ENCODE measurements at places on chromosomes 3 and 15.
A peak's percentile ranks its signal among the peaks of the same experiment; 100 is the strongest.

DNA sequence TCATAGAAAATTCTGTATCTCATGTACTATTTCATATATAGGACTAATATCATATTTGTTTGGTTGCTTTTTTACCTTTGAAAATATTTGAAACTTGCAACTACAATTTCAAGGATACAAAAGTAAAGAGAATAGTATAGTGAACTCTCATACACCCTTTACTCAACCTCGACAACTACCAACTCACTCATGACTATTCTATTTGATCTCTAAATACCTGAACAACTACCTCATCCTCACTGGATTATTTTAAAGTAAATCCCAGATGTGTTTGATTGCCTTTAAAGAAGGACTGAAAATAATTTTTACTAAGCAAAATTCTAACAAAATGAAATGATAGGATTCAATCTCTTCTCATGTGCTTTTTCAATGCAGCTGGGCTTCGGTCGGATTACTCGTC lies 12.1 kb downstream of the TMPRSS7 start:
- no peak for DNase-seq

GRCh38 chr3:195116407-195117185 lies 154.4 kb downstream of the XXYLT1 start:
- no peak for DNase-seq

- no peak for DNase-seq
These were observed 10.7 kb upstream of the ANXA2 start for GRCh38 chr15:60408463-60408981.

GRCh38 chr3:186192823-186193222 lies 83.9 kb upstream of the ETV5 start:
- no peak for DNase-seq

DNA sequence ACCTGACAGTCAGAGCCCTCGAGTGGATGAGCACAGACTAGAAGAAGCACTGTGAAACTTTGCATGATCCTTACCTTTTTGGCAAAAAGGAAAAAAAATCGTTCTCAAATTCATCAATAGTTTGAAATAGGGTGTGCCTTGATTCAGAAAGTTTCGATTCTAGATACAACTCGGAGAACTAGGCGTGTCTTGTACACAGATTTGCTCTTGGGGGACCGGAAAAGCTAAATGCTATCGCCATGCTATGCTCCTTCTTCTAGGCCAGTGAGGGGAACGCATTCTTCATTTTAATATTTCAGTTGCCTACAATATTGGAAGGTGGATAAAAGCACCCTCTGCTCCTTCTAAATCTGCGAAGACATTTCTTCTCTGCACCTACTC lies 25.0 kb downstream of the CD86 start:
- no peak for DNase-seq

GRCh38 chr3:51937014-51937413 lies 4.7 kb downstream of the RRP9 start:
- no peak for DNase-seq

DNA sequence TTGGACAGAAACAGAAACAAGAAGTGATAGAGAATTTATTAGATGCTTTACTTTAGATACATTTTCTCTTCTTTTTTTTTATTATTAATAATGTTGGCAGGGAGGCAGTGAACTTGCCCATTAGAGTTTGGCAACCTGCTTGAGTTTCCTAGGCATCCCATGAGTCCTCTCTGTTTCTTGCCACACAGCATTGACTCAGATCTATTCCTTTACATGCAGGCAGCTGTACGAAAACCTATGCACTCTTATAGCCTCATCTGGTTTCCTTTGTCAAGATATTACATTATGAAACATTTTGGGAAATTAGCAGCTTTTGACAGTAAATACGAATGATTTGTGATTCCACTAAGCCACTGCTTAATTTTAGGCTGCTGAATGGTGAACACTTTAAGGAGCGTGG lies 23.3 kb downstream of the IL1RAP start:
- DNase-seq: no peak

DNA sequence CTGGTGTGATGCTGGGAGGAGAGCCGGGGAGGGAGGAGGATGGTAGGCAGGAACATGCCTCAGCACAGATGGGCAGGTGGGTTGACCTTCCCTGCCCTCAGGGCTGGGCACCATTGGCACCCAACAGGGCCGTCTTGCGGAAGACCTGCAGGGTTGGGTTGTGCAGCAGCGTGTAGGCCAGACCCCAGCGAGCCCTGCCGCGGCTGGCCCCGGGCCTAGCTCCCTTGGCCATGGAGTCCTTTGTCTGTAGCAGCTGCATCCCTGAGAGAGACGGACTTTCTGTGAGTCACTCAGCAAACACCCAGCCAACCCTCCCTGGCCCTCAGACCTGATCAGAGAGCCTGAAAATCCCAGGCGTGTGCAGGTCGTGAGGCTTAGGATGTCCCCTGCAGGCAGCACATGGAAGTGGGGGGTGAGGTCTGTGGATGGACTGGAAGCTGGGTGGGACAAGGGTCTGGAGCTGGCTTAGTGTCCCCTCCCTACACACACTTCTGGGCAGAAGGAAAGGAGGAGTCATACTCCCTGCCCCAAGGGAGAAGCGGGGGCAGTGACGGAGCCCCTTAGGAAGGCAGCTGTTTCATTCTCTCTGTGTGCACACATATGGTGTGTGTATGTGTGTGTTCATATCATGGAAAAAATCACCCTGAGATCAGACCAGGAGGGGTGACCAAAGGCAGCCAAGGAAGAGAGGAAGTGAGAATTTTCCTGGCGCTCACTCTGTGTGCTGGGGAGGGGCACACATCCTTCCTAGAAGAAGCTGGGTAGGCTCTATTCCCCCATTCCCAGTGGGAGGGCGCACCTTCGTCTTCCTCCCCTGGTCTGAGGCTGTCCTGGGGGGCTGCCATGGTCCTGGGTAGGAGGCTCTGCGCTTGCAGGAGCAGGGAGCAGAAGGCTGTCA lies 6.7 kb downstream of the ISLR start:
- DNase-seq: no peak

- no peak for DNase-seq
These were observed 93.1 kb downstream of the DNASE1L3 start for GRCh38 chr3:58117561-58118181.

GRCh38 chr3:58560771-58561311 lies 16.4 kb downstream of the FAM107A start:
- no peak for DNase-seq

DNA sequence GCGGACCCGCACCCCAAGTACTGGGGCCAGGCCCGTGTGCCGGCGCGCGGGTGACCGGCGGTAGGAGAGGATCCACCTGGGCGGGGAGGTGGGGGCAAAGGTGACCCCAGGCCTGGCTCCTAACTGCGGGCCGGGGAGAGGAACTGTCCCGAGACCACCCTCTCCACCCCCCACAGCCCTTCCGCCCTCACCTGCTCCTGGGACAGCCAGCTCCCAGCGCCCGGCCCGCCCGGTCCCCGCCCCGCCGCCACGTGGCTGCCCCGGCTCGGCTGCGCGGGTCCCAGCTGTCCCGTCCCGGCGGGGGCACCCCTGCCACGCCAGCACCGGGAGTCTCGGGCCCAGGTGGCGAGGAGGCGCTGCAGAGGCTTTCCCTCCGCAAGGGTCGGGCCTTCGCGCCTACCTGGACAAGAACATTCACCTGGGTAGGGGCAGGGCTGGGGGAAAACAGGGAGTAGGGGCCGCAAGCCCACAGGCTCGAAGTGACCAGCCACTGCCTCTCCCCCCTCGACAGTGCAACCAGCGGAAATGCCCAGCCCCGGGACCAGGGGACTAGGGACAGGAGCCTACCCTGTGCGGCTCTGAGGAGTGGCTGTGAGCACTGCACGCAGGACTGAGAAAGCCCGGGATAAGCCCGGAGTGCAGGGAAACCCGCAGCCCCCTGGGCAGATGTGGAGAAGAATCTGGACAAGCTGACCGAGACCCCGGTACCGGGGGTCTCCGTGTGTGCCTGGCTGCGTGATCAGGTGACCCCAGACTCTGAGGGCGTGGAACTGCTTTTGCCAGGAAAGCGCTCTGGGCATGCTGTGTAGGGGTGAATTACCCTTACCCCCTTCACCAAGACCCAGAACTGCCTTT lies at the start of gene SLC12A8:
TSS of gene SLC12A8 (minus strand) at position 240 of the 855 bp plus-strand sequence. CDS start 1,399 bp downstream, outside the sequence.
- DNase-seq: no peak

DNA sequence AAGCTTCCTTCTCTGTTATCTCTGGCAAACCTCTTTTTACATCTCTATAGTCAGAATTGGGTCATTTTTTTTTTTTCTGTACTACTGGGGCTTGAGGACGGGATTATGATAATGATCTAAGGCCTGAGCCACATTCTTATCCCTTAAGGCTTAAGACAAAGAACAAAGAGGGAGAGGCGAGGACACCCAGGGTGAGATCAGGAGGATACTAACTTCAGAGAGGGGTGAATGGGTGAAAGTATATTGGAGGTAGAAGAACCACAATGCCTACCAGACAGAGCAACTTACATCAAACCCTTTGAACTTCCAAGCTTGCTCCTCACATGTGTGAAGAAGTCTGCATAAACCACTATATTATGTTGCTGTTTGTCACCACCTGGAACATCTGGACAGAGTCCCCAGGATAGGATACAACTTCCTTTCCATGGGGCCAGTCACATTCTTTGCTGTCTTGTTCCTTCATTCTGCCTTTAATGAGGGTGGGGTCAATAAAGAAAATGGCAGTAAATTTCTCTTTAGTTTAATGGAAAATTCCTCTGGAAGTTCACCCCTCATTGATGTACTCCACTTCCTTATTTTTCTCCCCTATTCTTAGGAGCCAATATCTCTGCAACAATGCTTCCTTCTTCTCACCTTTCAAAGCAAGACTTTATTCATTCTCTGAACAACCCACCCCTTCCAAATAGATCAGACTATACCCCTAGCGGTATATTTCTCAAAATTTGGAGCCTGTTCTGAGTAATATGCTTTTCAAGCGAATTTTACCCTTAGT lies 9.1 kb upstream of the PDCD6IP start:
- no peak for DNase-seq

- DNase-seq: no peak
These were observed 16.3 kb downstream of the RGMA start for GRCh38 chr15:93072411-93073394.

DNA sequence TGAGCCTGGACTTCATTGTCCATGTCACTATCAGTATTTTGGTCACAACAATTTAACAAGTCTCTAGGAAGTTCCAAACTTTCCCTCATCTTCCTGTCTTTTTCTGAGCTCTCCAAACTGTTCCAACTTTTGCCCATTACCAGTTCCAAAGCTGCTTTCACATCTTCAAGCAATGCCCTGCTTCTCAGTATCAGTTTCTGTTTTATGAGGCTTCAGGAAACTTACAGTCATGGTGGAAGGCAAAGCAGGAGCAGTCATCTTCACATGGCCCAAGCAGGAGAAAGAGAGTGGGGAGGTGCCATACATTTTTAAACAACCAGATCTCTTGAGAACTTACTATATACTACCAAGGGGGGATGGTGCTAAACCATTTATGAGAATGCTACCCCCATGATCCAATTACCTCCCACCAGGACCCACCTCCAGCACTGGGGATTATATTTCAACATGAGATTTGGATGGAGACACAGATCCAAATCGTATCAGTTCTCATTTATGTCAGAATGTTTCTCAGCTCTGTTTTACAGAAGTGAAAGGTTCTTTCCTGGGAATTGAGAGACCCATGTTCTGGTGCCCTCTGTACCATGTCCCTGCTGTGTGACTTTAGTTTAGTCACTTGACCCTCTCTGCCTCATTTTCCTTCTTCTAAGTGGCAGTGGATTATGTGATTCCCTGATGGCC lies 169.7 kb downstream of the PLCL2 start:
- DNase-seq: no peak

DNA sequence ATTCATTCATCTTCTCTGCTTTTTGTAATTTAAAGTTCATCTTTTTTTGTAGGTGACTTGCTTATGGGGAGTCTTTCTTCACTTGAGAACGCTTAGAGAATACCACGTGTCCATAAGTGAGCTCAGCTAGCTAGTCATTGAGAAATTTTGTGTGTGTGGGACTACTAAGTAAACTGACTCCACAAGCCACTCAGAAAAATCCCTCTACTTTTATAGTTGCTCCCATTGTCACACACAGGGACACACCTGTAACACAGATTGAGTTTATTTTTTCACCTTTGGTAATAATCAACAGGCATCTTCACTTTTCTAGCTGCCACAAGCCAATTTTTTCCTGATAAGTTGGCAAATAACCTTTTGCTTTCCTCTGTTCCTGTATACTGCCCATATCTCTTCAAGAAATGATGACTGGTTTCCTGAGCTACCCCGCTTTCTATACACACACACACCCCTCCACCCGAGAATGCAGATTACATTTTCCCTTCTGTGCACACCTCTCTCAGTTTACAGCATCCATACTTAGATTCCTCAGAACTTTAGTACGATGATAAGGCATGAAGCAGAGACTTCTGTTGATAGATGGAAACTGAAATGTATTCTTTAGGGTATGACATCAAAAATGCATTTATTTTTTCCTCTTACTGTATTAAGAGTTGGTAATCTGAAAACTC lies 4.6 kb downstream of the TSC22D2 start:
- DNase-seq: no peak

- no peak for DNase-seq
These were observed 7.4 kb upstream of the IQSEC1 start for GRCh38 chr3:13080591-13080990.

- DNase-seq: no peak
These were observed 9.9 kb downstream of the RARB start for GRCh38 chr3:25437953-25438352.

- no peak for DNase-seq
These were observed 16.2 kb downstream of the PTH1R start for GRCh38 chr3:46893763-46894162.

- DNase-seq: peak; percentile 29
These were observed 14.1 kb upstream of the CXCR6 start for GRCh38 chr3:45929042-45929679.

Data from activated CD8-positive, alpha-beta memory T cell treated with anti-CD3 and anti-CD28 coated beads for 4 hours (primary cell).